Hematopoietic multipotent progenitor cell treated with erythropoietin and hydrocortisone succinate and interleukin-3 and kit ligand, for 17 days (in vitro differentiated cells): ENCODE measurements at places on chromosomes 12 and 14.

- no peak for DNase-seq
Measured at GRCh38 chr12:106109168-106109910, 29.4 kb downstream of the NUAK1 start.

DNA sequence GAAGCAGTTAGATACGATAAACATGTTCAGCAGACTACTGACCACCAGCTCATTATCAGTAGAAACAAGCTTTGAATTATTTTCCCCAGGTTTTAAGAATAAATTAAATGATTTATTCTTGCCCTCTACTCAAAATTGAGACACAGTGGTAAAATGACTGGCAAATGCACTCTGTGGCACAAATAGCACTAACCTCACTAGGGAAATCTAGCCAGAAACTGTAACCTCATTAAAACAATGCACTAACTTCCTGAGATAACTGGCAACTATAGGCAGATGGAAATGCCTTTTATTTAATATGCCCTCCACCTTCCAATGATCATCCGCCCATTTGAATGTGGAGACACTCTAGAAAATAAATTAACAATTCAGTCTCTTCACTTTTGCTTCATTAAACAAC is 33.2 kb downstream of the CPNE8 start:
- no peak for DNase-seq

- DNase-seq: no peak
Measured at GRCh38 chr14:84891404-84891803, 638.5 kb upstream of the FLRT2 start.

GRCh38 chr14:33848706-33849454 is 102.0 kb downstream of the EGLN3 start:
- peak; percentile 22 for DNase-seq

DNA sequence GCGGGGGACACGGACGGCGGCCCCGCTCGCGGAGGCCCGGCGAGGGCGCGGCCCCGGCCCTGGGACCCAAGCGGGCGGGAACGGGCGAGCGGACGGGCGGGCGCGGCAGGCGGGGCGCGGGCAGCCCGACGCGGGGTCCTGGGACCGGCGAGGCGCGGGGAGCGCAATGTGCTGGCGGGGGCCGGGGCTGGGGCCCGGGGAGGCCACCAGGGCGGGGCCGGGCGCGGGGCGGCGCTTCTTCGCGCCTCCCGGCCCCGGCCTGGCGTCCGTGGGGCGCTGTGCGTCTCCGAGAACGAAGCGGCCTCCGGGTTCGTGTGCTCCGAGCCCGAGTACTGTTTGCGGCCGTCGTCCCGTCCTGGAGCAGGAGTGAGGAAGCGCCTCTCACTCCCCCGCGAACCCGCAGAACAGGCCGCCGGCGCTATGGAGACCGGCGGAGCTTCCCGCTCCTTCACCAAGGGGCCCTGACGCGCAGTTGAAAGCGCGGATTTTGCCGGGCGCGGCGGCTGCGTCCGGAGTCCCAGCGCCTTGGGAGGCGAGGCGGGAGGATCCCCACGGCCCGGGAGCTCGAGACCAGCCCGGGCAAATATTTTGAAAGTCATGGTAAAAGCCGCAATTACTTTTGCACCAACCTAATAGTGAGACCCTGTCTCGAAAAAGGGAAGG is 420 bp upstream of the ANKLE2 start:
- peak; percentile 71 for DNase-seq

DNA sequence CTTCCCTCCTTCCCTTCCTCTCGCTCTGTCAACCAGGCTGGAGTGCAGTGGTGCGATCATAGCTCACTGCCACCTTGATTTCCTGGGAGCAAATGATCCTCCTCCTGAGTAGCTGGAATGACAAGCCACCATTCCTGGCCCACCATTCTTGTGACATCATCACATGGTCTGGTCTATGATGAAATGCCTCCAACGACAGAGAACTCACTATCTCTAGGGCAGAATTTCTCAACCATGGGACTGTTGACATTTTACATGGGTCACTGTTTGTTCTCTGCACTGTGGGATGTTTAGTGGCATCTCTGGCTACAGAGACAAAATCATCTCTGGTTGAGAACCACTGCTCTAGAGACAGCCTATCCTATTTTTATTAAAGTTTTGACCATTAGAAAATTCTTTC is 9.7 kb downstream of the VRK1 start:
- no peak for DNase-seq

DNA sequence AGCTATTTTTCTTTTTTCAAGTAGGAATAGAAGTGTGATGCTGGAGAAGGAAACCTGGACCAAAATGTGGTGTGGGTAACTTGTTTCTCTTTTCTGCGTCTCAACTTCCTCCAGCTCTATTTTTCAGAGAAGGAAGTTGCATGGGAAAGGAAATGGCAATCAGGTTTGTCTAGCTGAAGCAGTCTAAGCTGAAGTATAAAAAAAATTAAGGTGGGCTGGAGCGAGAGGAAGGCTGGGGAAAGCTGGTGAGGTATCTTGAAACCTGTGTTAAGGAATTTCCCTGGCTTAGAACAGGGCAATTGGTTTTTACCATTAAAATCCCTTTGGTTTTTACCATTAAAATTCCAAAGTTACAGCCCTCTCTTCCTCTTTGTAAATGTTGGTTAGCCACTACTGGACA is 34.2 kb upstream of the NINJ2 start:
- DNase-seq: no peak

GRCh38 chr14:52356025-52356424 is 41.9 kb downstream of the PTGER2 start:
- DNase-seq: no peak

DNA sequence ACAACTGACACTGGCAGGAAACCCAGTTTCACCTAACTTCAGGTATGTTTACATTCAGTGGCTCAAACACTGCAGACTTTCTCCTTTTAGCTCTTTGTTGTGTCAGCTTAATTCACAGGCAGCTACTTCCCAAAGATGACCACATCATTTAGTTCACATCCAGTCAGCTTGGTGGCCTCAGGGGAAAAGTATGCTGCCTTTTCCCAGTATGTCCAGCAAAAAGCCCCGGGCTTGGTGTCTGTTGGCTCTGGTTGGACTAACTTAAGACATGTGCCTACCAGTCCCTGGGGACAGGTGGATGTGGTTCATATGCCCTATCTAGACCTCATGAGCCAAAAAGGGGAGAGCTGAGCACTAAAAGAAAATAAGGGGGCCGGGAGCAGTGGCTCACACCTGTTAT is 56.4 kb downstream of the GOLGA5 start:
- DNase-seq: no peak

DNA sequence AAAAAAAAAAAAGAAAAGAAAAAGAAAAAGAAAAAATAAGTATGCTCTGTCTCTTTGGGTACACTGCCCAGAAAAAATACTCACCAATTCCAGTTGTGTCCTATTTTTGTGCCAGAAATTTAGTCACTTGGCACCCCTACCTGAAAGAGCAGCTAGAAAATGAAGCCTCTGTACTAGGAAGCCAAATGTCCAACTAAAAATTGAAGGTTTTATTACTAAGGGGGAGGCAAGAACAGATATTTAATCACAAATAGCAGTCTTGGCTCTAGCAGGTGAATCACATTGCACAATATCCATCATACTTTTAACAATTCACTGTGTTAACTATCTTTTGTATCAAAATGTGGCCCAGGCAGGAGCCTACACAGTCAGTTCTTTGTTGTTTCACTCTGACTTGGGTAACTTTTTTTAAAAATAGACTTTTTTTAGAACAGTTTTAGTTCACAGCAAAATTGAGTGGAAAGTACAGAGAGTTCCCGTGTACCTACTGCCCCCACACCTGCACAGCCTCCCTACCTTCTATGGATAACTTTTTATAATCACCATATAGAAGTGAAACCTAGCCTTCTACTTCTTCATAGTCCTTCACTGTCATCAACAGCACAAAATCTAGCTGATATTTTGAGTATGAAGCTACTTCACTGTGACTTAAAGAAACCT is 87.1 kb upstream of the ATF7IP start:
- no peak for DNase-seq

DNA sequence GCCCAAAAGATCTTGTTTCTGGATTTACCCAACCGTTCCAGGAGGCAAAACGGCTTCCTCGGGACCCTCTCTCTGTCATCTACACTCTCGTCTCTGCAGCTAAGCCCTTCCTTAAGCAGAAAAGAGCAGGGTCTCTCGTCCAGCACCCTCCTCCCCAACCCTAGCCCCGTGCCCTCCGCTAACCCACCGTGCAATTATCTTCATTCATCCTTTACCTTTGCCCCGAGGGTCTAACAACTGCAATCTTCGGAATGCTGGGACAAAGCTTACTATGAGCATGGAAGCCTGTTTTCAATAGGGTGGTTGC is 276 bp upstream of the BMAL2 start:
- DNase-seq: no peak
